ENCODE measurements at places on chromosomes 1 and 21. TPM values are rescaled to one million over a fixed set of nuclear protein-coding genes. Genes with fewer than 3 reads are reported as not detected.

GRCh38 chr1:53560581-53561502 lies 101.6 kb downstream of the DMRTB1 start:
- DNase-seq, result peak; percentile 43

DNA sequence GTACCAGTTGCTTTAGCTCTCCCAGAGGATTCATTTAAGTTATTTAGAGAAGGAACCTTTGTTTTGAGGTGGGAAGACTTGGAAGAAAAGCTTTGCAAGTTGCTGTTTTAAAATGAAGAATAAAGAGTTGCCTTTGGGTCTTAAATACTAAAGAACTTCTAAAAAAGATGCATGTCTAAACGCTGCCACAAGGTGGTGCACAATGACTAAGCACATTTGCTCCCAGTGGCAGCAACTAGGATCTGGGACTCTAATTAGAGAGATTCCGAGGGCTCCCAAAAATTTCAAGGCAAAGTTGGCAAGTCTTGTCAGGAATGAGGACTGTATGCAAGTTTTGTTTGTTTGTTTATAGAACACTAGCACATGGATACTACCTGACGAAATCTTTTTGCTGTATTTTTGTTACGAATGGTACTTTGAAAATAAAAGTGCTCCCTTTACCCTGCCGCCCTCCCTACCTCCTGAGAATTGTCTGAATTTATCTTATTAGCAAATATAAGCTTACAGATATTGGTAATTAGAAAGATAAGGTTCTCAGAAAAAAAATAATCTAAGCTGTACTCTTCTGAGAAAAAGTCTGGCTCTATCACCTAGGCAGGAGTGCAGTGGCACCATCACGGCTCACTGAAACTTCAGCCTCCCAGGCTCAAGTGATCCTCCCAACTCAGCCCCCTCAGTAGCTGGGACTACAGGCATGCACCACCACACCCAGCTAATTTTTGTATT lies 121.8 kb downstream of the HFM1 start:
- DNase-seq, result peak; percentile 87

DNA sequence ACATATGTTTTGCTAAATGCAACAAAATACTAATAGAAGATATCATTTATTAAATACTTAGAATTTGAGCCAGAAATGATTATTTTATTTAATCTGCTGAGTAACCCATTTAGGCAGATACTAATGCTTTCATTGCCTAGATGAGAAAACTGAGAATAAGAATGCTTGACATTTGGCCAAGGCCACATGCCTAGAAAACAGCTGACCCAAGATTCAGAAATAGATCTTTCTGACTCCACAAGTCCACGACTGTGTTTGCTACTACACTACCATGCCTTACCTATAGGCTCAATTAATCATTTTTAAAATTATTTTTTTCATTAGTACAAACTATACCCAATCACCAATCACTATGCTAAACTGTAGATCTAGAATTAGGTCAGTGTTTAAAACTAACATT lies 129.7 kb downstream of the ATP1B1 start:
- DNase-seq, result no peak

GRCh38 chr1:16009030-16009460 lies 5.0 kb downstream of the SRARP start:
- peak; percentile 69 for DNase-seq

- no peak for DNase-seq
These were observed 52.6 kb upstream of the LYST start for GRCh38 chr1:235919127-235919832.

- DNase-seq, result no peak
These were observed 8.1 kb downstream of the PSRC1 start for GRCh38 chr1:109274533-109275476.

DNA sequence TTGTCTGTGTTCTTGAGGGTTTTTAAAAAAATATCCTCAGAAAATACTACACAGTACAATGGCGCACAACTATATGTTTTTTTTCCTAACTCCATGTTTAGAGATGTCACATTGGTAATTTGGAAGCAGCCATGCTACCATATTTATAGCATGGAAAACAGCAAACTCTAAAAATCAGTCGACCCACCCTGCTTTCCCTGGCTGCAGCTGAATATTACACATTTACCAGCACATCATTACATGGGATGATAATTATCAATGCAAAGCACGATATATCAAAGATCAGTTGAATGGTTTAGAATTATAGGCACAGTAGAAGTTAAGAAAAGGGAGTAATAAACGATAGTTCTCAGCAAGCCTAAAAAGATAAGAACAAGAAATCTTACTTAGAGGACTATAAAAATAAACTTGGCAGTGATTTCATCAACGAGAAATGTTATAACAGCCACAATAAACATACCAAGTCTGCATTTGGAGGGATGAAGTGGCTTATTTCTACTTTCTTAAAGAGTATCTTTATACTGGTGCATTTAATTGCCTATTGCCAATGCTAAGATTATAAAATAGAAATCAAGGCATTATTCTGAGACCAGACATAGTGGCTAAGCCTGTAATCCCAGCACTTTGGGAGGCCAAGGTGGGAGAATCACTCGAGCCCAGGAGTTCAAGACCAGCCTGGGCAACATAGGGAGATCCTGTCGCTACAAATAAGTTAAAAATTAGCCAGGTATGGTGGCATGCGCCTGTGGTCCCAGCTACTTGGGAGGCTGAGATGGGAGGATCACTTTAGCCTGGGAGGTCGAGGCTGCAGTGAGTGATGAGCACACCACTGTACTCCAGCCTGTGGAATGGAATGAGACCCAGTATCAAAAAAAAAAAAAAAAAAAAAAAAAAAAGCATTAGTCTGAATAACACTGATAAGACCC lies 43.4 kb downstream of the WDR64 start:
- peak; percentile 73 for DNase-seq

DNA sequence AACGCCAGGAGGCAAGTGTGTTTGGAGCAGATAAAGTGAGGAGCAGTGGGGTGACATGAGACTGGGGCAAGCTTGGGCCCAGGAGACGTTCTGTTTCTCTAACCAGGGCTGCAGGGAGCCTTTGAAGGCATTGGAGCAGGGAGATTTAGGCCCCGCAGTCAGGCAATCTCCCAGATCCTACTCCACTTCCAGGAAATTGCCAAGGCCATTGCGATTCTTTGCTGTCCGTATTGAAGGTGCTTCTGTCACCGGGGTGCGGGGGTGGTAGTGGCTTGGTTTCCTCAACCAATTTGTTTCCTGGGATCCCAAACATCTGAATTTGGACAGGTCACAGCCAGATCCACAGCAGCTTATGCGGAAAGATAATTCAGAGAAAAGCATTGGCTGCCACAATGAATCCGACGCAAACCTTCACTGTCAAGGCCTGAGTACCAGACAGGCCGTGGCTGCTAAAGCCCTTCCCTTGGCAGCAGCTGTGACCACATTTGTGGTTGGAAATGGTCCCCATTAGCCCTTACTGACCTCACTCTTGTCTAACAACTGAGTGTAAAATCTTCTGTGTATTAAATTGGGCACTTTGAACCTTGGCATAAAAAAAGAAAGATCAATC lies 385.6 kb downstream of the PTPRU start:
- no peak for DNase-seq

GRCh38 chr1:6158181-6158580 lies 21.9 kb downstream of the CHD5 start:
- no peak for DNase-seq

- no peak for DNase-seq
These were observed 5.3 kb upstream of the TMEM52 start for GRCh38 chr1:1924386-1924785.

The COL9A2 gene
- polyA plus RNA-seq, result 94.4 TPM

The ZBTB8B gene
- polyA plus RNA-seq, result 2.3 TPM

The PRKAA2 gene
- 0.48 TPM for polyA plus RNA-seq
